NCI-H2081 treated with DMSO at 0.1 percent for 48 hours (cell line): ENCODE measurements at places on chromosomes 16 and 17.

DNA sequence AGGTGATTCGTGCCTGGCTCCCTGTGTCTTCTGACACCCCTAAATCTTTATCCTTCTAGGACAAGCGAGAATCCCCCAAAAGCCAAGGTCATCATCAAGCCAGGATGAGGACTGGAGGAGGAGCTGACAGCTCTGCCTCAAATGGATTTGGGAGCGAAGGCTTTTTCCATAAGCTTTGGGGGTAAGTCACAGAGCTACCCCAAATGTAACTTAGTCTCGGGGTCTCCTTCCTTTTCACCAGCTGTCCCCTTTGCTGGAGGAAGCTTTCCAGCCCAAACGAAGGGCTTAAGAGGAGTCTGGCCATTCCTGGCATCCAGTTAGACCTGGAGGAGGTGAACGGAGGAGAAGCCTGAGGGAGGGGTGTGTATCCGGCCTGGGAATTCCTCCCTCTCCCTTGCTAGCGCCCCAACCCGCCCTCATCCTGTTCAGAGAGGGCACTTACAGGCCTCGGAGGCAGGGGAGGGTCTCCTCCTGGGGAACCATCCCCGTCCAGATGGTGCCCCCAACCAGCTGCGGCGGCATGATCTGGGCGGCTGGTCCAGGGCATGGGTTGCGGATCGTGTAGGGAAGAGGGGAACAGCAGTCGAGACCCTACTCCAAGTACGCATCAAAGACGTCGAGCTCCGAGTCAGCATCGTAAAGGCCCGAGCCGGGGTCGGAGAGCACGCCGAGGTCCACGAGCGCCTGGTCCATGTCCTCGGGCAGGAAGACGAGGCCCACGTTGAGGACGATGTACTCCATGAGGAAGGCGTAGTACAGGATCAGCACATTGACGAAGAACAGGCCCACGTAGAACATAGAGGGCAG lies 938 bp downstream of the DEXI start:
- DNase-seq = no peak

DNA sequence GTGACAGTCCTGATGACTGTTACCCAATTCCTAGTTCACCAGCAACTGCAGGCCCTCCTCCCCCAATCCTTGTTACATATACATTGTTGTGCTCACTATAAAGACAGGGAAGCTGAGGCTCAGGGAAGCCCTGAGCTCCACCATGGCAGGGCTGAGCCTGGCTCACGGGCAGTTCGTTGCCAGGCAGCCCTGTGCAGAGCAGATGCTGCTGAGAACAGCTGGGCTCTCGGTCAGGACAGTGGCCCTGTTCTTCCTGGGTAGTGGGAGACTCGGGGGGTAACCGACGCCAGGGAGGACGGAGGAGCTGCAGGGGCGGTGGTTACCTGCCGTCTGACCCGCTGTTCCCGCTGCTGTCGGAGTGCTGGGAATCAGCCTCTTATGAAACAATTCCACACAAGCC lies 80.9 kb upstream of the ZNF469 start:
- DNase-seq = no peak

DNA sequence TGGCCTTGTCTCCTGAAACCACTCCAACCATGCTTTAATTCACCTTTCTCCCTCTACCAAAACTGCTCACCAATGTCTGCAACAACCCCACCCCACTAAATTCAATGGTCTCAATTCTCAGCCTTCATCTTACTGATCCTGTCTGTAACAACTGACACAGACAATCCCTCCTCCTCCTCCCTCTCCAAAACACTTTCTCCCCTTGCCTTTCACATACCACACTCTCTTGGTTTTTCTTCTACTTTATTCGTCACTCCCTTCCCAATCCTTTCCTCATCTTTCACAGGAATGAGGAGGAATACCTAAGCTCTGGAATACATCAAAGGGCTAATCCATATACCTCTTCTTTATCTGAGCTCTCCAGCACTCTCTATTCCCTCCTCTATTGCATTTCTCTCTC lies 65.4 kb downstream of the STH start:
- no peak for DNase-seq

DNA sequence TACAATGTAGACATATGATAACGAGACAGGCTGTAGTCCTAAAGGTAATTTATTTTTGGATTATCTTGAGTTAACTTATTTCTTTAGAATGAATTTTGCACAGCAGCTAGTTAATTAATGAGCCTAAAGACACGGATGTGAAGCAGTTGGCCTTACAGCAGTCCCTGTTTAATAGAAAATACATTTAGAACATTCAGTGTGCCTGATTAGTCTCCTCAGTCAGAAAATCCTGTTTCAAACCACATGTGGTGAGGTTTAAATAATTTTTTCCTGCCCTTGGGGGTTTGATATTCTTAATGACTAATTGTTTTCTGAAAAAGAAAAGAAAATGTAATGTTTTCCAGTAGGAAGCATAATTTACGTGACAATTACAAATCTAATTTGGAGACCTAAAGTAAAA lies 494.2 kb upstream of the CDH8 start:
- DNase-seq = no peak

DNA sequence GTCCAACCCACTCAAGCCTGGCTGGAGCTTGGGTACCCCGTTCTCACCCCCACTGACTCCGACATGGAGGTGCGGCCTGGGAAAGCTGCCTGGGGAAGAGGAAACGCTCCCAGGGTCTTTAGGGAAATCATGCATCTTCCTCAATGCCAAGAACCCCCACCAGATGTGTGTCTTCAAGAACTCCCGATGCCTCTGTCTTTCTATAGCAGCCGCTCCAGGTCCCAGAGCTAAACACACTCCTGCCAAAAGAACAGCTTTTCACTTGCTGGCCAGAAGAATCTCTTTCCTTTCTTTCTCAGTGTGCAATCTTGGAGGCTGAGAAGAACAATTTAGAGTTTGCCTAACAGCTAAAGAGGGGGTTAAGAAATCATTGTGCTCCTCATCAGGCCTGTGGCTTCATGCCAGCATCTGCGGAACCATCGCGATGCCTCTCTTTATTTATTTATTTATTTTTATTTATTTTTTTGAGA lies 41.1 kb upstream of the MTSS2 start:
- no peak for DNase-seq

DNA sequence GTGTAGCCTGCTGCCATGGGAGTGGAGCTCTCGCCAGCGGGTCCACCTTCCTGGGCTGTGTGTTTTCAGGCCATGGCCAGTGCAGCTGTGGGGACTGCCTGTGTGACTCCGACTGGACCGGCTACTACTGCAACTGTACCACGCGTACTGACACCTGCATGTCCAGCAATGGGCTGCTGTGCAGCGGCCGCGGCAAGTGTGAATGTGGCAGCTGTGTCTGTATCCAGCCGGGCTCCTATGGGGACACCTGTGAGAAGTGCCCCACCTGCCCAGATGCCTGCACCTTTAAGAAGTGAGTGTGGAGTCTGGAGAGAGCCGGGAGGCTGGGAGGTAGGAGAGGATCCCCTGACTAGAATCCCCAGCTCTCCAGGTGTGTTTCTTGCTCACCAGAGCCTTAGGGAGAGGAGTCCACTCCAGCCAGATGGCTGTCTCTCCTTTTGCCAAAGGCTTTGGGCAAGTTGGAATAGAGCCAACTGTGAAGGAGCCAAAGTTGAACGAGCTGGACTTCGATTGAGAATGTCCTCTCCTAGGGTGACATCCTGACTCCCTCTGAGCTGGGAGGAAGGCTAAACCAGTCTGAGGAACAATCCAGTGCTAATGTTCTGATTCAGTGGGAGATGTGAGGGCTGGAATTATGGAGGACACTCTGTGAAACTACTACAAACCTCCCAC lies 24.4 kb upstream of the EFCAB13 start:
- no peak for DNase-seq

DNA sequence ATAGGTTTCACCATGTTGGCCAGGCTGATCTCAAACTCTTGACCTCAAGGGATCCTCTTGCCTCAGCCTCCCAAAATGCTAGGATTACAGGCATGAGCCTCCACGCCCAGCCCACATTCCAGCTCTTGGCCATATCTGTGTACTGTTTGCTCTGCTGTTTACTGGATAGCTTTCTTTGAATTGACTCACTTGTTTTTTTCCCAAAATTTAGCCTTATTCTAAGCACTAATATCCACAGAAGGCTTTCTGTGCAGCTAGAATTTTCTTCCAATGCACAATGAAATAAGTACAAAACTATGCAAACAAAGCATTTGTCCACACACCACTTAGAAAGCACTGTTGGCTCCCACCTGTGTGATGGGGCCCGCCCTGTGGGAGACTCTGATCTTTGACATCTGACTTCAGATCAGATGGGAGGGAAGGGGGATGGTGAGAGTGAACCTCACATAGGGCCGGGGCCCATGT lies 72.2 kb downstream of the CLEC16A start:
- no peak for DNase-seq

GRCh38 chr16:69340095-69340644 lies 598 bp downstream of the NIP7 start:
- no peak for DNase-seq
